Fibroblast of the aortic adventitia (primary cell): ENCODE measurements at places on chromosomes 3 and 15.
A peak's percentile ranks its signal among the peaks of the same experiment; 100 is the strongest.

DNA sequence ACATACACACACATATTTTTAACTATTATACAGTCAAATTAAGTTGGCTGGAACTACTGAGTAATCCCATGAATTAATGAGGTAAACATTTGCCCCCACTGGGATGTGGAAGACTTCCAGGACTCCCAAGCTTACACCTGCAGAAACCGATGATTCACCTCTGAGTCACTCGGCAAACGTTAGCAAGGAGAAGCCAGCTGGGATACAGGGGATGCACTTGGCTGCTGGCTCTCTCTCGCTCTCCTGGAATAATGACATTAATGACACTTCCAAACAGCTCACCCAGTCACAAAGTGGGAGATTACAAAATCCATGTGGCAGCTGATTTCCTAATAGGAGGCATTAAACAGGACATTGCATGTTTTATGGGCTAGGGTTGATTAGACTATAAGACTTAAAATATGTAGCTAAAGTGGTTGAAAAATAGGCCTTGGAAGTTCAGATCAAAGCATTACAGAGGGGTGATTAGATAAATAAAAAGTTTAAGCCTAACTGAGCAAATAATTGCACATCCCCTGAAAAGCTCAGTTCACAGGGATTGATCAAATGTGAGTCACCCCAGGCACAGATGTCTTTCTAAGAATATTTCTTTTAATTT is 500.9 kb downstream of the SOX2 start:
- peak; percentile 3 for DNase-seq

DNA sequence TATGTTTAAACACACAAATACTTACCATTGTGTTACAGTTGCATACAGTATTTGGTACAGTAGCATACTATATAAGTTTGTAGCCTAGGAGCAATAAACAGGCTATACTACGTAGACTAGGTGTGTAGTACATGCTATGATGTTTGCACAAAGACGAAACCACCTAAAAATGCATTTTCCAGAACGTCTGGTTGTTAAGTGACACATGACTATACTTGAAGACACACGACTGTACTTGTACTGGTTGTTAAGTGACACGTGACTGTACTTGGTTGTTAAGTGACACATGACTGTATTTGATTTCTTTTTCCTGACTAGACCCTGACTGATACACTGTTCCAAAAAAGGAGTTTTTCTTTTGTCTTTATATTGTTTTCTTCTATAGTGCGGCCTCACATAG is 34.1 kb downstream of the RAB8B start:
- DNase-seq, result no peak

DNA sequence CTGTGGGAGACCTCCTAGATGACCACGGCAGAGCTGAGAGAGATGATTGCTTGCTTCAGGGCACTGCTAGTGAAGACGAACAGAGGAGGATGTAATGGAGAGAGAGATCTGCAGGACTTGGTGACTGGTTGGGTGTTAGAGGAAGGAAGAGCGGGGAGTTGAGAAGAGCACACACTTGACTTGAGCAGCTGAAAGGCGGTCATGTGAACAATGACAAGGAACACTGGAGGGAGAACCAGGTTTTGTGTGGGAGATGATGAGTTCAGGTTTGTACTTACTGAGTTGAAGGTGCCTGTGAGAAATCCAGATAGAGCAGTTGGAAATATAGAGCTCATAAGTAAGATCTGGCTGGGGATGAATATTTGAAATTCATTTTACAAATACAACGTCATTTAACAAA is 40.3 kb downstream of the CDAN1 start:
- DNase-seq, result no peak

DNA sequence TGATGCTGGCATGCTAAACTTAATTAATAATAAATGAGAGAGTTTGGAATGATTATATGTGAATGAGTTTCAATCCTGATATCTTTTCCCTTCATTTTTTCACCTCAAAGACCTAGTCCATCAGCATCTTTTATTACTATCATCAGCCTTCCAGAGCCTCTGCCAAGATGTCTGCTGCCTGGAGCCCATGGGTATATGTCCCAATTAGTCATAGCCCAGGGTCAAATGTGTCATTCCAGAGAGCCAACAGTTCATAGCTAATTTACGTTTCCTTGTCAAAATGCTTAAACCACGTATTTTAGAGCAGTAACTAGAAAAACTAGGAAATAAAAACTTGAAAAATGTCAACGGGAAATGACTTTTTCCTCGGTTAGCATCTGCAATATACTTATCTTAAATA is 457.9 kb downstream of the SI start:
- DNase-seq, result no peak

GRCh38 chr3:14289590-14290461 is 111.2 kb downstream of the LSM3 start:
- peak; percentile 69 for DNase-seq

DNA sequence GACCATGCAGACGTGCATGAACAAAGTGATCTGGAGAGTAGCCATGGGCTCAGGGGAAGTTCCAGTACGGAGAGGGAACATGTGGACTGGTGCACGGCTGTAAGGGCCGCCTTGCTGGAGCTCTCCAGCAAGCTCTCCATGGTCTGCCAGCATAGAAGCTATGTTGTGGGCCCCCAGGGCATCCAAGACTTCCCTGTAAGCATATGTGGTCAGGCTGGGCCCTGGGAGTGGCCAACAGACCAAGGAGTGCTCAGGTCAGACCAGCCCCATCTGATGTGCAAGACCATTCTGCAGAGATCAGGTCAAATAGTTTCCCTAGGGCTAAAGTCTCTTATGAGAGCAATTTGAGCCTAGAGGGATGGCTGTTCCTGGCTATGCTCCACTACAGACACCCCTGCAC is 110.1 kb upstream of the DAZL start:
- no peak for DNase-seq

GRCh38 chr3:63926309-63926708 is 14.1 kb upstream of the SCAANT1 start:
- DNase-seq, result no peak

GRCh38 chr3:156674911-156675829 is 780 bp downstream of the TIPARP start:
- peak; percentile 53 for DNase-seq

DNA sequence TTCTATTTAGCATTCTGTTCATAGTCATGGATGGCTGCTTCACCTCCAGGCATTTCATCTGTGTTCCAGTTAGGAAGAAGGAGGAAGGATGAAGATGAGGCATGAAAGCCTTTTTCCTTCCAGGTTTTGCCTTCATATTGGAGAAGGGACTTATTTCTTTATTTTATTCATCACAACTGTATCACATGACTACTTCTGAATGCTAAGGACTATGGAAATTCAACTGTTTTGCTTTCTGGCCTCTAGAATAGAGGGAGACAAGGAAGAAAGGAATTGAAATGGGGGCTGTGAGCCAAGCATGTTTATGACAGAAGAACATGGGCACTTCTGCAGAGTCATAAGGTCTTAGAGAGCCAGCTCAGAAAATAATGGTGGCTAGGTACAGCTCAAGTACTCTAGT is 10.4 kb downstream of the TMEM266 start:
- DNase-seq, result no peak

DNA sequence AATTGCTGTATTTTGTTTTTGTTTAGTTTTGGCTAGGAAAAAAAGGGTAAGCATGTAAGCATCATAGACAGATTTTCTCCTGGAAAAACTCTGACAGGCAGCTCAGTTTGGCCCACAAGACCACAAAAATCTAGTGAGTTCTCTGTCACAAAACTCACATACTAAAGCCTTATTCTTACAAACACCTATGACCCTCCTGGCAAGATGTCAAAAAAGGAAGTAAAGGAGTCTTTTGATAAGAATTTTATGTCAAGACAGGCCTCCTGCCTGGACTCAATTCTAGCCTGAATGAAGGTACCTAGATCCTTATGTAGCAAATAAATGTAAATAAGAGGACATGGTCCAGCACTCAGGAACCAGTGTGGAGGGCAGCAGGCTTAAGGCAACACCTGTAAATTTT is 668.3 kb upstream of the ZNF385D start:
- no peak for DNase-seq

GRCh38 chr3:67894510-67894909 is 240.1 kb upstream of the SUCLG2 start:
- no peak for DNase-seq

DNA sequence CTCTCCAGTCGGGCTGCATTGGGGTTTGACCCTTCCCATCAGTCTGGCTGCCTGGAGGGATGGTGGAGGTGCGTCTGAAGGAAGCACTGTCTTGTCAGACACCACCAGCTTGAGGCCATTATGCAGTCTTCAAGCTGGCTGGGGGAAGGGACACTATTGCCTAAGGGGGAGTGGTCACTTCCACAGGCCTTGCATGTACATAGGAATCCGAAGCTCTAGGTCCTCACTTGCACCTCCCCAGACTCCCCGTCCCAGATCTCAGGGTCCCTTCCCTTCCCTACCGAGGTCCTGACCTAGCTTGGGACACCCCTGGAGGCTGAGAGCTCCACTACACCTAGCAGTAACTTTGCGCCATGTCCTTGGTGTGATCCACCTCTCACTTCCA is 48.6 kb upstream of the KLF13 start:
- DNase-seq, result no peak

DNA sequence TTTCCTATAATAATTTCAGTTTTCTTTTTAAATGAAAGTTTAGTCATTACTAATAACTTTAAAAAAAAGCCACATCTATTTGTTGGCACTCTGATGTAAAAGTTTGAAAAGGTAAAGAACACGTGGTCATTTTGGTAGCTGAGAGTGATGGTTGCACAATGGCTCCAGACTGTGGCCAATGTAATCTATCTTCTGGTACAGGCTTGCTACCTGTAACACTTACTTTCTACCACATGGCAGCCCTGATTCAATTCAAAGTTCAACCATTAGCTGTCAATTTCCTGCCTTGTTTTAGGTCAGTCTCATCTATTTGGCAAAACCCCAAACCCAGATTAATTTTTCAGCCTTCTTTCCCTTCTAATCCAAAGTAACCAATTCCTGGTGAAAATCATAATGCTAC is 126.1 kb downstream of the TUSC7 start:
- no peak for DNase-seq

DNA sequence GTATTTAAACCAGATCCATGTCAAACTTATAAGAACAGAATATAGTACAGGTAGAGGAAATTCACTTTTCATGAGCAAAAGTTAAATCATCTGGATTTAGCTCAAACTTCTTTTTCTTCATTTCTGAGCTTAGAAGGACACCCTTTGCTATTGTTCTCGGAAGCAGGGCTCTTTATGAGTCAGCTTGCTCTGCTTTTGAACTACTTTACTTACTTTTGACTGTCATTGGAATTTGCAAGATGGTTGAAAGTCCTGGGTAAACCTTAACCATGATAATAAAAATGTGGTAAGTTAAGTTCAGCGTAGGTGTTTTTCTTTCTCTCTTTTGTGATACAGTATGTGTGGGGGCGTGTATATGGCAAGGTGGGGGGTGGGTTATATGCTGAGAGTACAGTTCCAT is 312.7 kb upstream of the DPH6 start:
- peak; percentile 10 for DNase-seq

DNA sequence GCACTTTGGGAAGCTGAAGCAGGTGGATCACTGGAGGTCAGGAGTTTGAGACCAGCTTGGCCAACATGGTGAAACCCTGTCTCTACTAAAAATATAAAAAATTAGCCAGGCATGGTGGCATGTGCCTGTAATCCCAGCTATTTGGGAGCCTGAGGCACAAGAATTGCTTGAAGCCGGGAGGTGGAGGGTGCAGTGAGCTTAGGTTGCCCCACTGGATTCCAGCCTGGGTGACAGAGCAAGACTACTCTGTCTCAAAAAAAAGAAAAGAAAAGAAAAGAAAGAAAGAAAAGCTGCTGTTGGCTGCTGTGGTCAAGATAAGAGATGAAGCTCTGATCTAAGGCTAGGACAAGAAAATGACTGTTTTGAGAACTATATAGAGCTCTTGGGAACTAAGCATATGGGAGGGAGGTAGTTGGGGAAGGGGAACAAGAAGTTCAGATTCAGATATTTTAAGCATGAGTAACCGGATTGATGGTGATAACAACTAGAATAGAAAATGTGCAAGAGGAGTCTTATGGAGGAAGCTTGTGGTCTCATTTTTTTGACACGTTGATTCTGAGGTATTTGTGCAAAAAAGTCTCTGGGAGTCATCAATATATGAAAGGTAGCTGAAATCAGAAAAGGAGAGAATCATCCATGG is 25.7 kb downstream of the DNAH12 start:
- peak; percentile 65 for DNase-seq

DNA sequence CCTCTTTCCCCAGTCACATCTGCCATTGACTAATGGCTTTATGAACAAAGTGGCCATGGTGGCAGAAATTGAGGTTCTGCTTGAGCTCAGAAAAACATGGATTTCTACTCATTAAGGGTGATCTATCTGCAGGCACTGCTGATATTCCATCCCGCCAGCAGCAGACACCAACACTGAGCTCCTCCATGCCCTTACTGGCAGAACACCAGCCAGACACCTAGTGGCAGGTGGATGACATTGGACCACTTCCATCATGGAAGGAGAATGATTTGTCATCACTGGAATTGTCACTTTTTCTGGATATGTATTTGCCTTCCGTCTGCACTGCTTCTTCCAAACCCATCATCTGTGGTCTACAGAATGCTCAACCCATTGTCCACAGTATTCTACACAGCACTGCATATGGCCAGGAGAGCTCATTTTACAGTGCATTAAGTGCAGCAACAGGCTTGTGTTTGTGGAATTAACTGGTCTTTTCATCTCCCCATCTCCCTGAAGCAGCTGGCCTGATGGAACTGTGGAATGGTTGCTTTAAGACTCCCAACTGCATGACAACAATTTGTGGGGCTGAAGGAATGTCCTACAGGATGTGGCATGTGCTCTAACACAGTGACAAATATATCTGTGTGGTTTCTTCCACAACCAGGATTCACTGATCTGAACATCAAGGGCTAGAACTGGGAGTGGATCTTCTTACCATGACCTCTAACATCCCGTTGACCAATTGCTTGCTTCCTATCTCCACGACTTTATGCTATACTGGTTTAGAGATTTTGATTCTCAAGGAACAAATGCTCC is 103.4 kb downstream of the WNT7A start:
- no peak for DNase-seq

- DNase-seq, result no peak
Observed at GRCh38 chr3:42705058-42705767, 2.6 kb upstream of the HHATL start.

DNA sequence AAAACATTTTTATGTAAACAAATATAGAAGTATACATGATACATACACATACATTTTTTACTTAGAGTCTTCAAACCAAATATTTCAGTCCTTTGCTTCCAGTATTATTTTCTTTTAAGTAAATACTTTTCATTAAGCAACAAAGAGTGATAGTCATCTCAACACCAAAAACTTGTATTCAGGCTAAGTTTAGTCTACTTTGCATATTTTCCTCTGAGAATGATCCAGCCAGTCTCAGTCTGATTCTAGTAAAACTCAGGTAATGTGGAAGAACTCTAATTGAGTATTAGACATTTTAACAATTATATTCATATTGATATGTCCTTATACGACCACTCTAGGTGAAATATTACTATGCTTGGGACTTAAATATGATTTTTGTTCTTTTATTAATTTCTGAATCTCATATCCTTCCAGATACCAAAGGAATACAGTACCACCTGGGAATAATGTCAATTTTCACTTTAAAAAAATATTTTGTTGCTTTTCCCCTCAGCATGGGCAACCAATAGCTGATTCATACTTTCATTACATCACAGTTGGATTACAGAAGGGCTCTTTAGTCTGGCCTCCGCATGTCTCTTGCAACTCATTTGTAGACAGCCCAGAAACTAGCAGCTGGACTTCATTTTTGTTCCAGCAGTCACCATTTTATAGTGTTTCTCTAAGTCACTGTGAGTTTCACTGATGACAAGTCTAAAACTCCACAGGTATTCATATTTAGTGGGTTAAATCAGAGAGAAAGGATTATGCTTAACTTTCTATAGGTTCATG is 390.4 kb downstream of the ZBTB20 start:
- DNase-seq, result peak; percentile 79

- no peak for DNase-seq
Observed at GRCh38 chr3:134258761-134259347, 8.2 kb upstream of the RYK start.

GRCh38 chr3:98564282-98565005 is 29.0 kb downstream of the CPOX start:
- DNase-seq, result no peak
